Karpas-422 (cell line): ENCODE measurements at places on chromosomes 5 and 9. TPM values are rescaled to one million over a fixed set of nuclear protein-coding genes. Genes with fewer than 3 reads are reported as not detected.
A peak's percentile ranks its signal among the peaks of the same experiment; 100 is the strongest.

The MEIKIN gene
- not detected in 2 replicates for total RNA-seq

The HAPLN1 gene
- total RNA-seq: not detected in 2 replicates

GRCh38 chr5:143554918-143555477 is 151.5 kb upstream of the NR3C1 start:
- peaks cover 13% of the 10 kb centered on the region for H3K4me1 ChIP-seq
- no peak overlapping the region for H3K4me3 ChIP-seq
- no peak for DNase-seq

- no peak overlapping the region for H3K4me3 ChIP-seq
- no peak overlapping the region for H3K27ac ChIP-seq
- peak; percentile 88 for DNase-seq
- no peaks in the 10 kb centered on the region for H3K36me3 ChIP-seq
- H3K4me1 ChIP-seq: no peaks in the 10 kb centered on the region
Observed at GRCh38 chr9:90142580-90142979, 500.0 kb downstream of the DIRAS2 start.

GRCh38 chr9:96023486-96023885 is 148.0 kb downstream of the ERCC6L2 start:
- no peaks in the 10 kb centered on the region for H3K36me3 ChIP-seq
- H3K4me1 ChIP-seq: no peaks in the 10 kb centered on the region
- DNase-seq: no peak

DNA sequence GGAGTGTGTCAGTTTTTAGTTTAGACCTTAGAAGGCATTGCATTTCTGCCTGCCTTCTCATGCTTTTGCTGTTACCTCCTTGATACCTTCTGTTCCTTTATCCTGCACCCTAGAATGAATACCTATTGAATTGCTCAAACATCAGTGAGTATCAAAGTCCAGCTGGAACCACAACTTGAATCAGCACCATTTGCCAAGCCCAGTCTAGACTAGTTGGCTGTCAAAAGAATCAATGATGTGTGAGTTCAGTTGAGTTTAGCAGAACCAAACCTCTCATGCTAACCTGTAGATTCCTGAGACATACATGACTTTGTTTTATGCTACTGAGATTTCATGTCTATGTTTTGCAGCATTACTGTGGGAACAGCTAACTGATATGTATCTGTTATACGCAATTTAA is 116.6 kb downstream of the FAM170A start:
- H3K4me3 ChIP-seq: no peak overlapping the region
- no peak overlapping the region for H3K27ac ChIP-seq
- no peaks in the 10 kb centered on the region for H3K27me3 ChIP-seq
- no peaks in the 10 kb centered on the region for H3K4me1 ChIP-seq
- no peak for DNase-seq
- no peaks in the 10 kb centered on the region for H3K36me3 ChIP-seq
